Muscle of arm (tissue), 14 donors: ENCODE measurements at places on chromosomes 4 and X. TPM values are rescaled to one million over a fixed set of nuclear protein-coding genes. Genes with fewer than 3 reads are reported as not detected.

DNA sequence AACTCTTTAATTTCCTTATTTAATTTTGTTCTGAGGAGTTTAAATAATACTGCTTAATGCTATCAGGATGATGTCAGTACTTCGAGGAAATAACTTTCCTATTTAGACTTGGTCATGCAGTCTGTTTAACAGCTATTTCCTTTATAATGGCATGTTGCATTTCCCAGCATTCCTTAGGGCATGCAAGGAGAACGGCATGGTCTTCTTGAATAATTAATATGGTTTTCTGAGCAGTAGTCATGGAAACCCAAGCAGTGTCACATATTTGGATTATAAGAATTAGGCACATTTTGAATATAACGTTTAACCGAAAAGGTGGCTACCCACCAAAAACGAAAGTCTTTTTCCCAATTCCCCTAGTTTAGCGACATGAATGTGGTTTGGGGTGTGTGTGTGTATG lies 76.0 kb downstream of the AFF2 start:
- no peak for DNase-seq

Gene DKC1
- polyA plus RNA-seq = 37.4 TPM

DNA sequence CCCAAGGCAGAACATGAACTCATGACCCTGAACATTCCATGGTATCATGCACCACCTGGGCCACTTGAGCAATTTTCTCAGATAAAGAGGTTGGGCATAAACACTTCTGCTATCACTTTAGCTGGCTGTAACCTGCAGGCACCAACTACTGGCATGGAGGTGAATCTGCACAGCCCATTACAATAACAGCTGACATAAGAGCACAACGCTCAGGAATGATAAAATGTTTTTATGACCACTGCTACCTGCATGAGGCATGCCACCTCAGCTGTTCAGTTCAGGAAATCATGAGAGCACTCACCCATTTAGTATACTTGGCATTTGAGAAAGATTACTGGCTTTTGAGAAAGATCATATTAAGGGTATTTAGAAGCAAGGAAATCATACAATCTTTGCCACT lies 85.7 kb upstream of the SPIN4 start:
- no peak for DNase-seq

DNA sequence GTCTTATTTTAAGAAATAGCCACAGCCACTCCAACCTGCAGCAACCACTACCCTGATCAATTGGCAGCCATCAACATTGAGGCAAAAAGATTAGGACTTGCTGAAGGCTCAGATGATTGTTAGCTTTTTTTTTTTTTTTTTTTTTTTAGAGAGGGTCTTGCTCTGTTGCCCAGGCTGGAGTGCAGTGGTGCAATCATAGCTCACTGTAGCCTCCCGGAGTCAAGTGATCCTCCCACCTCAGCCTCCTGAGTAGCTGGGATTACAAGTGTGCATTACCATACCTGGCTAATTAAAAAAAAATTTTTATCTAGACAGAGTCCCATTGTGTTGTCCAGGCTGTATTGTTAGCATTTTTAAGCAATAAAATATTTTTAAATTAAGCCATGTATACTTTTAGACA lies 26.5 kb downstream of the RHOH start:
- no peak for DNase-seq

- DNase-seq = no peak
These were observed 40.6 kb downstream of the CHRDL1 start for GRCh38 chrX:110755061-110755460.

- DNase-seq = no peak
These were observed 529.2 kb downstream of the RAPGEF2 start for GRCh38 chr4:159632031-159632430.

DNA sequence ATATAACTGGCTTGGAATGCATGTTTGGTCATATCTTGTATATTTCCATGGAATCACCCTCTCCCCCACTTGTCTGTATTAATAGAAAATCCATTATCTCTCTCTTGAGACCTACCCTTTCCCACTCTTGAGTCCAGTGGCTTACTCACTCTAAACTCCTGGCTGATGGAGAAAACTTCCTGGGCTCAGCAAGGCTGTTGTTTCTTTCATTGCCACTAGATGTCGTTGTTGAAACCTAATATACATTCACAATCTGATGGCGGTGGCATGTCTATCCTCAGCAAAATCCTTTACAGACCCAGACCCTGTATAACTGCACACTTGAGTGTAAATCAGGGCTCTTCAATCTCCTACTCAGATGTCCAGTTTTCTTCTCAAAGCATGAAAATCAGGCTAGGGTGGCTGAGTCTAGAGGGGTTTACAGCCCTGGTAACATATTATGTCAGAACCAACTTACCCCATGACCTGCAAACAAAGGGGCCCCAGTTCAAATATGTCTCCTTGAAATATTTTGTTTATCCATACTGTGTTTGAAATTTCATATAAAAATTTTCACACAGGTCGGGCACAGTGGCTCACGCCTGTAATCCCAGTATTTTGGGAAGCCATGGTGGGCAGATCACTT lies 70.0 kb upstream of the FAM241A start:
- DNase-seq = no peak

DNA sequence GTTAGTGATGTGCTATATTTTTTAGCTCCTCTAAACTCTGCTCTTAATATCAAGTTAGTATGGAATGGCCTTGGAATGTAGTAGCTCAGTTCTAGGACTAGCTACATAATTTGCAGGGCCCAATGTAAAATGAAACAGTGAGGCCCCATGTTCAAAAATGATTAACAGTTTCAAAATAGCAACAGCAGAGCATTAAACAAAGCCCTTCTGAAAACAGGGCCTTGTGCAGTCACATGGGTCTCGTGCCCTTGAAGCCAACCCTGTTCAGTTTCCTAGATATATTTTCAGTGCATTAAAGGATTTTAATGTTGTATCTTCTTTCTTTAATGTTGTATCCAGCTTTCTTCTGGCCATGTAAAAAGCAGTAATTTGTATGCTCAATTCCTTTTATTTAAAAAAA lies 82.1 kb downstream of the TASL start:
- no peak for DNase-seq

Gene TMEM31
- polyA plus RNA-seq = 0.43 TPM

Gene GSX2
- not detected for polyA plus RNA-seq

Gene TBL1X
- polyA plus RNA-seq = 12.3 TPM

DNA sequence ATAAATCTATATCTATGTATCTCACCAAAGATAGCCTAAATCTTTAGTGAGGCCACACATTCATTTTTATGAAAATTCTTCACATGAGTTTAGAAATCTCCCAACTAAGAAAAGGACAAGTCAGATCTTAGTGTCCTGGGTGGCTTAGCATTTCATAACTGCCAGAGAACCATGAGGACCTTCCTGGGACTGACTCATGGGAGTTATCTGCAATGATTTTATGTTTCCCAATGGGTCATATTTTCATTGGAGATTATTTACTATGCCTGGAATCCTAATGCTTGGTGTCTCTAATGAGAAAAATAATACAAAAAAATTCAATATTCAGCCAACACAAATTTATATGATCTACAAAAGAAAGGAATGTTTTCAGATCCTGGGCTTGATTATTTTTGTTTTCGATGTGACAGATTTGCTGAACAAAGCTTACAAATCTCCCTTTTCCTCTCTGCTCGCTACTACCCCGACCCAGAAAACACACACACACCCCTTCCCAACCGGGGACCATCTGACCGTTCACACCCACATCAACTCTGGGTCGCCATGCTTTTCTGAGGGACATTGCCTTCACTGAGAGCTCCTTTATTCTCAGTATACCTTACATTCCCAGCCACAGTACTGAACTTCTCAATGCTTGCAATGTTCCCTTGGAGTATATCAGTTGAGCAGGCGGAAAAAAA lies 40.1 kb downstream of the SORBS2 start:
- DNase-seq = no peak

DNA sequence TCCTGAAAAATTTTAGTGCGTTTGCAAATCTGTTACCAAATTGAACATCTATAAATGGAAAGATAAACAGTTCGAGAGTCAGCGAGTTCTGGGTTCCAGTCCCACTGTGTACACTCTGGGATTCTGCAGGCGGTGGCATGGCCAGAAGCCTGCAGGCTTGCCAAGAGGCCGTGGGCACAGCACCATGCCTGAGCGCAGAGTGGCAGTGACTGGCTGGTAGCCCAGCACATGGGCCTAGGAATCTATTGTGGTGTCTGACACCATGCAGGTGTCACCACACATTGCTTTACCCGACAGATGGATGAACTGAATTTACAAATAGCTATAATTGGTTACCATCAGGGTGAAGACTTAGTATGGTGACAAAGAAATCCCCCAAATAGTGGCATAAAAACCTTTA lies 71.7 kb upstream of the TLR3 start:
- DNase-seq = no peak

Gene TRAM1L1
- 7.6 TPM for polyA plus RNA-seq

DNA sequence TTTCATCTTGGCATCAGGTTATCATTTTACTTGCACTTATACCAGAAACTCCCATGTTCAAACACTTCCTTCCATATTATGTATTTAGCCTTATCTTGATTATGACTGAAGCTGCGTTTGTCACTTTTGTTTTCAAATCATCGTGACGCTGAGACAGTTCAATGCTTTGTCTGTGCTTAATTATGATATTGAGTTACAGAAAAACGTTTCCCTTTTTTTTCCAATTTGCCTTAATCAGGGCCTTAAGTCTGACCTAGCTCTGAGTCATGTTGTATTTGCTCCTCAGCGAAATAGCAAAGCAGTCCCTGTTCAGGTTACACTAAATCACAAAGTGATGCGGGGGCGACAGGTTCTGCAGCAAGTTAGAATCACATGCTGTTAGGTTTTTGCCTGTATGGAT lies 254.7 kb downstream of the AFF2 start:
- DNase-seq = no peak
